ENCODE measurements at places on chromosomes 6 and 20.
A peak's percentile ranks its signal among the peaks of the same experiment; 100 is the strongest.

- DNase-seq: no peak
Measured at GRCh38 chr6:165455488-165455887, 146.1 kb upstream of the C6orf118 start.

DNA sequence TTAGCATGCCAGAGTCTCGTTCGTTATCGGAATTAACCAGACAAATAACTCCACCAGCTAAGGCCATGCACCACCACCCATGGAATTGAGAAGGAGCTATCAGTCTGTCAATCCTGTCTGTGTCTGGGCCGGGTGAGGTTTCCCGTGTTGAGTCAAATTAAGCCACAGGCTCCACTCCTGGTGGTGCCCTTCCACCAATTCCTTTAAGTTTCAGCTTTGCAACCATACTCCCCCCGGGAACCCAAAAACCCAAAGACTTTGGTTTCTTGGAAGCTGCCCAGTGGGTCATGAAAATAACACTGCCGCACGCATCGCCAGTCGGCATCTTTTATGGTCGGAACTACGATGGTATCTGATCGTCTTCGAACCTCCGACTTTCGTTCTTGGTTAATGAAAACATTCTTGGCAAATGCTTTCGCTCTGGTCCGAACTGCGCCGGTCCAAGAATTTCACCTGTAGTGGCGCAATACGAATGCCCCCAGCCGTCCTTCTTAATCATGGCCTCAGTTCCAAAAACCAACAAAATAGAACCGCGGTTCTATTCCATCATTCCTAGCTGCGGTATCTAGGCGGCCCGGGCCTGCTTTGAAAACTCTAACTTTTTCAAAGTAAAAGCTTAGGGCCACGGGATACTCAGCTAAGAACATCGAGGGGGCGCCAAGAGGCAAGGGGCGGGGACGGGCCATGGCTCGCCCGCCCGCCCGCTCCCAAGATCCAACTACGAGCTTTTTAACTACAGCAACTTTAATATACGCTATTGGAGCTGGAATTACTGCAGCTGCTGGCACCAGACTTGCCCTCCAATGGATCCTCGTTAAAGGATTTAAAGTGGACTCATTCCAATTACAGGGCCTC lies 1958.5 kb upstream of the DEFB115 start:
- DNase-seq: no peak

DNA sequence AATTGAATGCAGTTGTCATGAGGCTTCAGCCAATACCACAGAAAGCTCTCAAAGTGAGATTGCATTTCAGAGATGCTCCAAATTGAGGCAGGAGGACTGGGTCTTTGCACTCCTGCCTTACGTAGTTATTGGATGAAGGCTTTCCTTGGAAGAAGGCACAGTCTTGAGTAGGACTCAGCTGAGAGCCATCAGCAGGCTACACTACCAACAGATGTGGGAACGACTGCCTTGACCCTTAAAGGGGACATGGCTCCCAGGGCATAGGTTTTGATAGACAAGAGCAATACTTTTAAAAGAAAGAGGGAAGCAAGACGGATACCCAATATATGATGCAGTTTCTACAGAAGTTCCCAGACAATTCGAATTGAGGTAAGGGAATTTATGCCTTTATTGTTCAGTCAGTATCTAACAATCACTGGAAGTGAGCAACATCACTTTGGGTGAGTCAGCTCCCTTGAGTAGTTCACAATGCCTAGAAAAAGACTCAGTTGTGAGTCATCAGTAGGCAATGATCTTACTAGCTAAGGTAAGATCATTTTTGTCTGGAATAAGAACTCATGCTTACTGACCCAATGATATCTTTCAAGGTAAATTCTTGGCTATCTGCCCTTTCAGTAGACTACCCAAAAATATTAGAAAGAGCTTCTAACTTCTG lies 390.8 kb downstream of the GJA1 start:
- DNase-seq: no peak

GRCh38 chr6:71965404-71965803 lies 79.1 kb downstream of the RIMS1 start:
- no peak for DNase-seq

DNA sequence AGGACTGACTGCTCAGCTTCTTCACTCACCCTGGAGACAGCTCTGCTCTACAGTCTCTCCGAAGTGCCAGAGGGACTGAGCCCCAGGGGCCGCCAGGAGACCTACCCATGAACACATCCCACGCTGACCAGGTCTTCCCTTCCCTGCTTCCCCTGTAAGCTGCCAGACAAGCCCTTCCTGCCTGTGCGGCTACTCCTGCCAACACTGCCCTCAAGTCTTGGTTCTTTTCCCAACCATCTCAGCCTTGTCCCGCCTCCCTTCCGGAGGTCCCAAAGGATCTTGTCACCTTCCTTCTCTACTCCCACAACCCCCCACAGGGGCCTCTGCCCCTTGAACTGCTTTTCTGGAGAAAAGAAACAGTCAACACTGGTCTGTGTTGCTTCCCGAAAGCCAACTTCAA lies 15.0 kb downstream of the CPNE5 start:
- no peak for DNase-seq

DNA sequence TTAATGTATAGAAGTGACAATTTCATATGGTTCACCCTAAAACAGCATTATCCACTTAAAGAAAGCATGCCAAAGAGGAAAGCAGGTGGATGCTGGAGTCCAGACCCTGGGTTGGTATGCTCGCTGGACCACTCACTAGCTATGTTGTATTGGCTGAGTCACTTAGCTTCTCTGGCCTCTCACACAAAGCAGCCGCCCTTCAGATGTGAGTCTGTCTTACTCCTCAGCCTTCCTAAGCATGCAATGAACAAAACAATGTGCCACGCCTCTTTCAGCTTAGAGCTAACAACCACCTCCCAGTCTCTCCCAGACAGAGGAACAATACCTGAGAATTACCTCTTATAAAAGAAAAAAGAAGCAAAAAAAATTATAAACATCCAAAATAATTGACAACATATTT lies 29.4 kb downstream of the SIM1 start:
- DNase-seq: no peak

GRCh38 chr6:125987026-125987617 lies 782 bp downstream of the TRMT11 start:
- DNase-seq: no peak

- DNase-seq: no peak
Measured at GRCh38 chr6:170314983-170315382, 8.4 kb downstream of the FAM120B start.

DNA sequence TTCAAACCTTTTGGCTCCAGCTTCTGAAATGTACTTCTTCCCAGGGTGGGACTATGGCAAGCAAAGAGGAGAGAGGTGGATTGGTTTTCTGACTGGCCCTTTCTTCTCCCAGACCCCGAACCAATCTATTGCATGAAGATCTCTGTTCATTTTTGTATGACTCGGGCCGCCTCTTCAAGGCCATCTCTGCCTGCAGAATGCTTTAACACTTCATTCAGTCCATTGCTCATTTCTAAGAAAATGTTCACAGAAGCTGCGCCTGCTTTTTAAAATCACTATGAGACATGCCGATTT lies 1.6 kb downstream of the VGLL2 start:
- no peak for DNase-seq

DNA sequence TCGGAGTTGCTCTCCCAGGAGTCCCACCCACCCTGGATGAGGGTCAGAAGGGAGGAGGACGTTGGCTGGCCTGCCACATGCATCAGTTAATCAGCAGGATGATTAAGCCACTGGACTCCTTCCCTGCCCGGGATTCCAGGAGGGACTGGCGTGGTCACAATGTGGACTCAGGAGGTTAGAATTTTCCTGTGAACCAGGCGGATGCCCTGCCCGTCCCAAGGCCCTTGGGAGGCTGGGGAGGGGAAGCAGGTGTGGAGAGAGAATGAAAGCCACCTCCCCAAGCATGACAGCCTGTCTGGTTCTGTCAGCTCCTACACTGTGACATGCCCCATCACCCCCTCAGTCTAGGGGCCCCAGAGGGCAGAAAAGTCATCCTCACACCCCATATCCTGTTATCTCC lies 11.6 kb upstream of the ITPR3 start:
- peak; percentile 63 for DNase-seq

DNA sequence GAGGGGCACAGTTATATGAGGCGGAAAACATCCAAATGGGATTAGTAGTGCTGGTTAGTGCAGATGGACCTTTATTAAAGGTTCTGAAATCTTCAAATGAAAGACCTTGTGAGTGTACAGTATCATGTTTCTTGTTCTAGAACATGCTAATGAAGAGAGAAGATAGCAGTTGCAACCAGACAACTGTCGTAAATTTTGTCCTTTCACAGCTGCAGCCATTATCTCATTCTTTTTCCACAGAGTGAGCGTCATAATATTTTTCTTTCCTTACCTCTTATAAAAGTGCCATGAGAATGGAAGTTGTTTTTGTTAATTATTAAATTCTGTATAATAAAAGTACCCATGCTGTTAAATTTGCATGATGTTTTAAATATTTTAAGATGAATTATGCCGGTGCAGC lies 4.4 kb upstream of the C6orf163 start:
- DNase-seq: no peak

DNA sequence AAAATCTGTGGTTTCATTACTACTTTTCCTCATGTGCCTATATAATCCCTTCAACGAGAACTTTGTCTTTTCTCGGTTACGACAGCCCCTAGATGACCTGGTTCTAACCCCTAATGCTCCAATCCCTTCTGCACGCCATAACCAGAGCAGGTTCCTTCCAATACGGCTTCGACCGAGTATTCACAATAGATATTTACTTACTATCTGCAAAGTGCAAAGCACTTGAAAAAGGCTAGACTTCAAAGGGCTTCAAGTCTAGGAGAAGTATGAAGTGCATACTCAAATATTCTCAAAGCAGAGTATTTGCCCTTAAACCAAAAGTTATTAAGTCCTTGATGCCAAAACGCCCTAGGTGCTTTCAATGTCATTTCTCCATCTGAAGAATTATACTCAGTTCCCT lies 63.4 kb upstream of the NHSL1 start:
- DNase-seq: no peak

GRCh38 chr6:29995340-29995777 lies 53.0 kb downstream of the HLA-A start:
- no peak for DNase-seq

DNA sequence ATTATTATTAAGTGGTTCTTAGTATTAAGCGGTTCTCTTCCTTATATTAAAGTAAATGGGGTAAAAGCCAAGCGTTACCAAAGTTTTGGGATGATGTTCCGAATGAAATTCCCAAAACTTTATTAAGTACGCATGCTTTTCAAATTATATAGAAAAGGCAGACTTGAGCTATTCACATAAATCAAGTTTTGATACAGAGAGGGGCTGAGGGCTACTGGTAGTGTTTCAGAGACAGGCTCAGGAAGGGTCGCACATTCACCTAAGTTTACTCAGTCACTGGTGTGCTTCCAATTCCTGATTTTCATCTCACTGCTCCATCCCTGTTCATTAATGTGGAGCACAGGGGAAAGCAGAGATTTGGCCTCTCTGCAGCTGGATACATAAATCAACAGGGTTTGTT lies 652.2 kb downstream of the QKI start:
- no peak for DNase-seq

GRCh38 chr6:100612094-100612493 lies 147.4 kb upstream of the SIM1 start:
- no peak for DNase-seq

DNA sequence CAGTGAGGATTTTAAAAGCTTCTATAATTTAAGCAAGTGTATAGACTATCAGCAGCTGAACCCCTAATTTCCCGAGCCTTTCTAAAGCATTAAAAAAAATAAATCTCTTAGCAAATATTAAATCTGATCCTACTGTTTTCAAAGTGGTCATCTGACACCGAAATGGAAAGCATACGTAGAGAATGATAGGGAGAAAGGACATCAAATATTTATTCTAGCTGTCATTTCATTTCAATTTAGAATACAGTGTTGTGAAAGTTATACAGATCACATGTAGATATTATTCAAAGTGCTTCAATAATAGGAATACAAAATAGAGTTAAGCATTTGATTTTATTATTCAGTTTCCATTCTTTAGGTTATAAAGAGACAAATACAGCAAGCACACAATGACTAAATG lies 61.9 kb upstream of the PKIB start:
- no peak for DNase-seq

DNA sequence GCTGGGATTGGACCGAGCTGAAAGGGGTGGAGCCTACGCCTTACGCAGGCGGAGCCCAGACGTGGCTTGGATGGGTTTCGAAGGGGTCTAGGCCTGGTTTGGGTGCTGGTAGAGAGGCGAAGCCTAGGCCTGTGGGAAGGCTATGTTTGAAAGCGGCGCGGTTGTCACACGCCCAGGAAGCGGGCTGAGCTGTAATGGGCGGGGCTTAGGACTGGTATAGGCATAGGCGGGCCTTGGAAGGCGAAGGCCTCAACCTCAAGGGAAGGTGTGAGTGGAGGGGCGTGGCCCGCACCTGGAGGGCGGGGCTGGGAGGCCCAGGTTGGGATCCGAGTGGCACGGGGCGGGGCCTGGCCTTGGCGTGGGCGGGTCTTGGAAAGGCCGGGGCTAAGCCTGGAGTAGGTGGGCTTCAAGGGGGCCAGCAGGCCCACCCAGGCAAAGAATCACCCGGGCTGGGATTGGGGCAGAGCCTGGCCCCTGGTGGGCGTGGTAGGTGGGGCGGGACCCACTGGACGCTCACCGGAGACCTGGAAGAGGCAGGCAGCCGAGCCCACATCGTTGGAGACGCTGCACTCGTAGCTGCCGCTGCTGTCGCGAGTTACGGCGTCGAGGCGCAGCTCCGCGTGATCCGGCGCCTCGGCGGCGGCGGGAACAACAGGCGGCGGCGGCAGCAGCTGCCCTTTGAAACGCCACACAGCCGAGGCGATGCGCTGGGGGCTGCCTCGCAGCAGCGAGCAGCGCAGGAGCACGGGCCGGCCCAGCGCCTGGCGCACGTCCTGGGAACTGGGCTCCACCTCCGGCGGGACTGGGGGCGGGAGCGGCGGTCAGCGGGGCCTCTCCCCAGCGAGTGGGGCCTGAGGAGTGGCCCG lies 49.0 kb downstream of the MDGA1 start:
- DNase-seq: no peak

GRCh38 chr20:47642118-47642517 lies 140.4 kb downstream of the NCOA3 start:
- no peak for DNase-seq

DNA sequence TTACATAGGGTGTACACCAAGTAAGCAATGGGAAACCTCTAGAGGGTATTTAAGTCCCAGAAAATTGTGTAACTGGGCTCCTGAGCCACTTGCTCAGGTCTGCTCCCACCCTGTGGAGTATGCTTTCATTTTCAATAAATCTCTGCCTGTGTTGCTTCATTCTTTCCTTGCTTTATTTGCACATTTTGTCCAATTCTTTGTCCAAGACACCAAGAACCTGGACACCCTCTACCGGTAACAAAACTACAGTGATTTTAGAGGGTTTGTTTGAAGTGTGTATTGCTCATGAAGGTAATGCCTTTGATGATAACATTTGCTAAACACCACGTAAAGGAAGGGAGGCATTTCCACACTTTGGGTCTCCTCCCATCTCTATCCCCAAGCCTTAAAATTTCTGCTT lies 46.2 kb downstream of the MYB start:
- no peak for DNase-seq

GRCh38 chr20:35329435-35330139 lies 37.4 kb upstream of the FAM83C start:
- no peak for DNase-seq

All from left ventricle myocardium inferior (tissue), 1 donor.